Left lung (tissue), 14 donors: ENCODE measurements at places on chromosomes 11 and 22. TPM values are rescaled to one million over a fixed set of nuclear protein-coding genes. Genes with fewer than 3 reads are reported as not detected.

Gene MAJIN
- total RNA-seq, result not detected

Gene PLAAT5
- 4.6 TPM for total RNA-seq

Gene TENM4
- total RNA-seq, result 7.1 TPM

Gene PATE4
- total RNA-seq, result not detected

Gene RELA
- 56.5 TPM for total RNA-seq

Gene FOLR2
- total RNA-seq, result 20.9 TPM

Gene JHY
- 9.8 TPM for total RNA-seq

Gene INSC
- 0.79 TPM for total RNA-seq

Gene SYT8
- total RNA-seq, result 8.8 TPM

Gene C22orf42
- not detected for total RNA-seq

Gene VWA5A
- 43.5 TPM for total RNA-seq

Gene ACR
- 1.4 TPM for total RNA-seq

Gene GGTLC2
- total RNA-seq, result 0.47 TPM

Gene OR5AL1
- total RNA-seq, result not detected

Gene MMP27
- not detected for total RNA-seq

Gene SPA17
- total RNA-seq, result 5.6 TPM

Gene LINC01488
- total RNA-seq, result not detected

Gene PTGDR2
- total RNA-seq, result not detected

Gene EMSY
- total RNA-seq, result 24.8 TPM

Gene VSTM5
- total RNA-seq, result 0.38 TPM

Gene CLNS1A
- total RNA-seq, result 70.3 TPM

Gene OR52E8
- total RNA-seq, result not detected

Gene MRGPRX4
- not detected for total RNA-seq

Gene NPAS4
- total RNA-seq, result not detected

Gene GRK3
- total RNA-seq, result 33.9 TPM

Gene LMO1
- not detected for total RNA-seq

Gene FOSL1
- 16.3 TPM for total RNA-seq

Gene SYT9
- 0.10 TPM for total RNA-seq
